ENCODE measurements at places on chromosomes 12 and 14. TPM values are rescaled to one million over a fixed set of nuclear protein-coding genes. Genes with fewer than 3 reads are reported as not detected.

The HOXC12 gene
- not detected for total RNA-seq

The HSP90B1 gene
- 327 TPM for total RNA-seq

The IFT81 gene
- 9.9 TPM for total RNA-seq

The KRT79 gene
- total RNA-seq = not detected

DNA sequence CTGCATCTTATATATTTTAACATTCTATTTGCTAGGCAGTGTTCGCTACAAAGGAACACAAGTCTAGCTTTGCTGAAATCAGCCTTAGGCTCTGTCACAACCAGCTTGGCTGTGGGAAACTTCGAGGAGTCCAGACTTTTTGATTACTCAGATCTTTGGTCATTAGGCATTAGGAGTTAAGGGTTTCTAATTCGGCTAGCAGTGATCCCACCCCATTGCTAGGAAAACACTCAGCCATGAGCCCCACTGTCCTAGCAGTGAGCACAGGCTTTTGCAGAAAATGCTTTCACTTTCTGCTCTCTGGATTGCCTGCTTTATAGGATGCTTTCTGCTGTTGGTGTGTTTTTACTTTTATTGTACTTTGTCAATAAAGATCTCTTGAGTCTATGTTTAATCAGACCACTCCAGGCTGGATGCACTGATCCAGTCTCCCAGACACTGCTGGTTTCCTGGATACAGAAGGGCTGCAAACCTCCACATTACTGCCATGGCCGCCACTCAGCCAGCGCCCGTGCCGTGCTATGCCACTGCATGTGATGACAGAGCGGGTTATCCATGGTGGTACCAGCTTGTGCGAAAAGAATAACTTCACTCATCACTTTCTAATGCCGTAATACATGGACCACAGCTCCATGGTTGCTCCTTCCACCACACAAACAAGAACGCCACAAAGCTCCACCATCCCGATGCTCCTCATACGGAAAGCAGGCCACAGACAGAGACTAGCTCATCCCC lies 41.0 kb upstream of the PYGL start:
- H3K4me3 ChIP-seq = no peak overlapping the region
- DNase-seq = no peak
- no peaks in the 10 kb centered on the region for H3K36me3 ChIP-seq

- no peak for DNase-seq
- H3K27ac ChIP-seq = no peak overlapping the region
- no peak overlapping the region for H3K4me3 ChIP-seq
- H3K4me1 ChIP-seq = no peaks in the 10 kb centered on the region
- H3K27me3 ChIP-seq = no peaks in the 10 kb centered on the region
Observed at GRCh38 chr12:8677362-8677761, 14.7 kb upstream of the MFAP5 start.

- DNase-seq = no peak
- H3K27ac ChIP-seq = no peak overlapping the region
- H3K4me3 ChIP-seq = no peak overlapping the region
- H3K36me3 ChIP-seq = no peaks in the 10 kb centered on the region
Observed at GRCh38 chr14:38107216-38107631, 100.5 kb upstream of the SSTR1 start.
